ENCODE measurements at places on chromosomes 3 and 15. TPM values are rescaled to one million over a fixed set of nuclear protein-coding genes. Genes with fewer than 3 reads are reported as not detected.

Gene IL17RD
- 3.1 TPM for polyA plus RNA-seq

Gene CYP8B1
- not detected for polyA plus RNA-seq

Gene UBR1
- polyA plus RNA-seq: 5.3 TPM

Gene CPNE9
- 0.06 TPM for polyA plus RNA-seq

Gene FANCD2
- 0.45 TPM for polyA plus RNA-seq

Gene ACKR2
- polyA plus RNA-seq: 0.31 TPM
